NCI-H460 (cell line): ENCODE measurements at places on chromosomes 1 and 21.

GRCh38 chr21:28436286-28436932 is 556.3 kb downstream of the LTN1 start:
- no peak for DNase-seq

- no peak for DNase-seq
Measured at GRCh38 chr1:86247597-86248279, 91.2 kb upstream of the COL24A1 start.

GRCh38 chr1:53949023-53949990 is 3.2 kb downstream of the LRRC42 start:
- peak; percentile 15 for DNase-seq

- no peak for DNase-seq
Measured at GRCh38 chr1:174747613-174748012, 252.1 kb upstream of the CACYBP start.

GRCh38 chr1:230317823-230318819 is 108.0 kb downstream of the PGBD5 start:
- no peak for DNase-seq

GRCh38 chr1:45282351-45282750 is 44.3 kb upstream of the HPDL start:
- no peak for DNase-seq
